ENCODE measurements at places on chromosomes 7 and 10.

- DNase-seq = no peak
Measured at GRCh38 chr7:116543664-116544063, 18.8 kb downstream of the CAV1 start.

- no peak for DNase-seq
Measured at GRCh38 chr7:106068538-106068961, 43.6 kb downstream of the SYPL1 start.

- DNase-seq = no peak
Measured at GRCh38 chr7:23335621-23336020, 36.5 kb downstream of the MALSU1 start.

DNA sequence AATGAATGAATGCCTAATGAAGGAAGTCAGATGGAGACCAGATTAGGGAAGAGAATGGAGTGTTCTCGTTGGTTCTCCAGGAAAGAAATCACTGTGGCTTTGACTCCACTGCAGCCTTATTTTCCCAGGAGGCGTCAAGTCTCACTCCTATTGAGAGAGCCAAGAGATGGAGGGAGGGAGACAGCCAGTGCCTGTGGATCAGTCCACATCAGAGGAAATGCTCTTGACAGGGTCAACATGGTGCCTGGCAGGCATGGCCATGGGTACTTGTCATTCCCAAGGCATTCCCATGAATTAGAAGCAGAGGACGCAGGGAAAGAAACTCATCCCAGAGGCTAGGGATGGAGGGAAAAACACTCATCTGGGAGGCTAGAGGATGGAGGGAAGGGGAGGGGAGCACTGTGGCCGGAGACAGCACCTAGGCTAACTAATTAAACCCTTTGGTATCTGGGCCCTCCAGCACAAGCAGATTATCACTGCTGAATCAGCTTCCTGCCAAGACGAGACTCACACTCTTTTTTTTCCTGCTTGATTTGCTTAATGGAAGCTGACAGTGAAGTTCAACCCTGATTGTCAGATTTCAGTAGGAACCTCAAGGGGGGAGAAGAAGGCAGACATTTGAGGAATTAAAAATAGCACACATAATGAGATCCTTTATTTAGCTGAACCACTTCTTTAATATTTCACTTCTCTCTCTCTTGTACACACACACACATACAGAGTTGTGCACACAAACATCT, 1233.2 kb upstream of the AUTS2 start:
- DNase-seq = no peak

GRCh38 chr10:77545585-77545984, 92.0 kb downstream of the KCNMA1 start:
- DNase-seq = no peak

DNA sequence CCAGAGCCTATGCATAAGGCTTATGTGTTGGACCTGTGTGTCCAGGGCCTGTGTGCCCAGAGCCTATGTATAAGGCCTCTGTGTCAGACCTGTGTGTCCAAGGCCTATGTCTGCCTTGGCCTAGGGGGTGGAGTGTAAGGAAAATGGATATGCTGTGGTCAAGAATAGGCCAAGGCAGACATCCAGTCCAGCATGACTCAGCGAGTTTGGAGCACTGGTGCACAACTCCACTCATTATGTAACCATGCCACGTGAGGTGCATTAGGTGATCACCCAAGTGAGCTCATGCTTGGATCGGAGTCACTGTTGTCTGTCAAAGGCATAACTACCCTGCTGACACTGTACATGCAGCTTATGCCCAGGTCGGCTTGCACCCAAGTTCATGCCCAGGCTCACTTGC, 238.9 kb downstream of the CACNA2D1 start:
- DNase-seq = no peak

GRCh38 chr7:150516956-150517745, 2.5 kb downstream of the GIMAP7 start:
- DNase-seq = no peak

DNA sequence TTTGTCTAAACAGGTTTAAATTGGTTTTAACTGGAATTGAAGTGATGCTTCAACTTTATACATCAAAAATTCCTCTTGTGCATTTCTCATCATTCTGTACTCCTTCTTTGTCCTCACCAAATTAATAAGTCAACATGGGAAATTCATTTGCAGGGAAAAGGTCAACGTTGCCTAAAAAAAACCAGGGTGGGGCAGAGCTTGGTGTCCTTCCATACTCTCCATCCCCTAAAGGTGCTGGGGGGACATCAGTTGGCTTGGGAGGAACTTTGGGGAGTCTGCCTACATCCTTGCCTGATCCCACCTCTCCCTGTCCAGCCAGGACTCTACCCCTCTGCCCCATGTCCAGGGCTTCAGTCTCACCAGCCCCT, 34.1 kb upstream of the SLC26A3 start:
- DNase-seq = no peak

GRCh38 chr10:129394518-129395328, 72.3 kb upstream of the MGMT start:
- DNase-seq = no peak

DNA sequence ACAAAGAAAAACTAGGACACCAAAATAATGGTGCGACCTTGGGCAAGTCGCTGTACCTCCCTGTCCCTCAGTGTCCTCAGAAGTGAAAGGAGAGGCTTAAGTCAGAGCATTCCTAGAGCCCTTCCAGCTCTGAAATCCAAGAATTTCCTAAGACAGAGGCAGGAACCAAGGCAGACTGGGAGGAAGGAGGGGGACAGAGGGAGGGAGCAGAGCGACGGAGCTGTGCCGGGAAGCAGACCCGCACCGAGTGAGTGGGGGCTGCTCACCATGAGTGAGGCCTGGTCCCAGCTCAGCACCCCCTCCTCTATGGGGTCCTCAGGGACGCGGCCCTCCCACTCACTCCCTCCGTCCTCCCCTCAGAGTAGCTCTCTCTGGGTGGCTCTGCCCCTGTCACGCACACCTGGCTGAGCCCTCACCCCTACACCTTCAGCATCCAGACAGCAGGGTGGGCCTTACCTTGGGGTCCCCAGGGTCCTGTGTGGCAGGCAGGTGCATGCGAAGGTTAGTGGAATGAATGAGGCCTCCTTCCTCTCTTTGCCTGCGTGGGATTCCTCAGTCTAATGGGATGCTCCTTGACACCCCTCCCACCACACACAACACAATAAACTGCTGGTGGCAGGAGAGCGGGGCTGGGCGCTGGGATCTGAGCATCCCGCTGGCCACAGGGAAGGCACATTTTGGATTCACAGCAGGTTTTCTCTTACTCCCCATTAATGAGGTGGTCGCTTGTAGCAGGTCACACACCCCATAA, 4.6 kb upstream of the SMARCD3 start:
- no peak for DNase-seq

DNA sequence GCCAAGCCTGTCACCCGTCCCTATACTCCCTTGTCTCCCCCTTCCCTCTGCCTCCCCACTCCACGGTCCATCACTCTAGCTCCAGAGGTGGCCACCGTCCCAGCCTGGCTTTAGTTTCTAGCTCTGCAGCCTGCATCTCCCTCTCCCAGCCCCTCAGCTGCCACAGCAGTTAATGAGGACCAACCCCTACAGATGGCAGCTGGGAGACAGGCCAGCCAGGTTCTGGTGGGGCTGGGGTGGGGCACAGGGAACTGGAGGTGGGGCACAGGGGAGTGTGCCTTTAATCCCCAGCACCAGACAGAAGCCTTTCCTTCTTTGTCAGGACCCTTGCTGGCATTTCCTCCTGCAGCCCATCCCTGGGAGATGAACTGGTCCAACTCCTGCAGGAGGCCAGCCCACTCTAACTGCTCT, 21.1 kb downstream of the UNC5B start:
- no peak for DNase-seq

Data from CD4-positive, alpha-beta T cell (primary cell).